H1 (cell line): ENCODE measurements at places on chromosomes 5 and 9. TPM values are rescaled to one million over a fixed set of nuclear protein-coding genes. Genes with fewer than 3 reads are reported as not detected.
A peak's percentile ranks its signal among the peaks of the same experiment; 100 is the strongest.

DNA sequence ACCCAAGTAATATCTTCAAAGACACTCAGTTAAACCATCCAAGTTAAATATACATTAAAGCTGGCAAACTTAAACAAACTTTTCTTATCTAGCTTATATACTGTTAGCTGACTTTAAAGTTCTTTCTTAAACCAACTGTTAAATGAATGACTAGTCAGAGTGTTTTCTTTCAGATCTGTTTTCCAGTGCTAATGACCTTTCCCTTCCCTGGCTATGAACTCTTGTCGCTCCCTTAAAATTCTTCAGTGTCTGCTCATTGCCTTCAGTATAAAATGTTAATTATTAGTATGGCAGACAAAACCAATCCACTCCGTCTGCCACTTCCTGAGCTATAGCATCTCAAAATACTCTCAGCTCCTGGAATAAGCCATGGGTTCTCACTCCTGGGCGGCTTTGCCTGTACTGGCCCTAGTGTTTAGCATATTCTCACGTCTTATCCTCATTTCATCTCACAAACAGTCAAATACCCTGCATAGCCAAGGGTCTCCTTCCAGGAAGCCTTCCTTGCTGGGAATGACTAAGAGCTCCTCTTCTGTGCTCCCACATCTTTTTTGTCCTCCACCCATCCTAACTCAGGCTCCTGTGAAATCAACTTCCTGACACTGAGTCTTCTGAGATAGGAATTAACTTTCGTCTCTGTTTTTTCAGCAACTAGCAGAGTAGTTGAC lies 87.7 kb downstream of the VCAN start:
- DNase-seq: no peak

DNA sequence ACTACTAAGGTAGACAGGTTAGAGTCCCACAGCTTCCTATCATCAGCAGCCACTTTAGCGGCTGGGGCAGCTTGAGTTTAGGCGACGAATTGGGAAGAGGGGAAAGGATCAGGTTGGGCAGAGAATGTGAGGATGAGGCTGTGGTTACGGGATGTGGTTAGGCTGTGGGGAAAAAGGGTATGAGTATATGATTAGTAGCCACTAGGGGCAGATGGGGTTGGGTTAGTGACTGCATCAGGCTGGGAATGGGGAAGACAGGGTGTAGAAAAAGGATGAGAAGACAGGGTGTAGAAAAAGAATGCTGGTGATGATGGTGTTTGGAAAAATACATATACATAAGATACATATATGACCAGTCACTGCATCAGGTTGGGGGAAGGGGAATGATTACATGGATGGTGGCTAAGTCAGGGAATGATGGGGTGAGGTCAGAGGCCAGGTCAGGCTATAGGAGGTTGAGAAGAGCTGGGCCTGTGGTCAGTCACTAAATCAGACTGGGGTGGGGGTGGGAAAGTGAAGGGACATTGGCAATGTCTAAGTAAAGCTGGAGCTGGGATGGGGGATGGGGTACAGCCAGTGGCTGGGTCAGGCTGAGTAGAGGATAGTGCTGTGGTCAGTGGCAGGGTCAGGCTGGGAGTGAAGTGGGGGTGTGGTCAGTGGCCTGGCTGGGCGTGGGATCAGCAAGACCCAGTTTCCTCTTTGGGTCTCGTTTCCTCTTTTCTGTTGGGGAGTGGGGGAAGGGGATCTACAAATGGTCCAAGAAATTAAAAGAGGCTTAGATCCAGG lies 2.1 kb downstream of the TLN1 start:
- DNase-seq: no peak

- peak; percentile 85 for DNase-seq
Observed at GRCh38 chr9:37034305-37034937, 353 bp upstream of the PAX5 start.

GRCh38 chr9:105157171-105157583 lies 87.3 kb upstream of the SLC44A1 start:
- no peak for DNase-seq

Gene DIPK1B
- total RNA-seq: 32.3 and 35.3 TPM in 2 replicates

Gene LRRC19
- total RNA-seq: not detected in 2 replicates

Gene SLC24A2
- total RNA-seq: 6.4 and 6.5 TPM in 2 replicates
